ENCODE measurements at places on chromosomes 2 and 18.

- no peak for DNase-seq
These were observed 515.5 kb upstream of the MYT1L start for GRCh38 chr2:2846332-2847208.

- DNase-seq, result no peak
These were observed 3.2 kb upstream of the RAB17 start for GRCh38 chr2:237593596-237594320.

DNA sequence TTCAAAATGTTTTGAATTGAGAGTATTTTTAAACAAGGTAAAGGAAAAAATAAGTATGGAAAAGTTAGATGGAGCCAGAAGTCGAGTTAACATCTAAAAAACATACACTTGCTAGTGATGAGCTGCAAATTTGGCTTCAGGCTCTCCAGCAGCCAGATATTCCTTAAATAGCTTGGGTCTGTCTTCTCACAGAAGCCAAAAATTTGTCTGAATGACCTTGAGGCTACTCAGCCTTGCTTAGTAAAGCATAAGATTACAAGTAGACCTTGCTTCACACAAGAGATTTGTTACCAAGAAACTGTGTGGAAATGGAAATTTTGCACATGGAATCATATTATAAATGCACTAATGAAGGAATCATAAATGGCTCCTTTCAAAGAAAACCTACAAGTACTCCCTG is 40.8 kb upstream of the GRB14 start:
- no peak for DNase-seq

- peak; percentile 58 for DNase-seq
These were observed 77.0 kb upstream of the SERTAD2 start for GRCh38 chr2:64730551-64731262.

DNA sequence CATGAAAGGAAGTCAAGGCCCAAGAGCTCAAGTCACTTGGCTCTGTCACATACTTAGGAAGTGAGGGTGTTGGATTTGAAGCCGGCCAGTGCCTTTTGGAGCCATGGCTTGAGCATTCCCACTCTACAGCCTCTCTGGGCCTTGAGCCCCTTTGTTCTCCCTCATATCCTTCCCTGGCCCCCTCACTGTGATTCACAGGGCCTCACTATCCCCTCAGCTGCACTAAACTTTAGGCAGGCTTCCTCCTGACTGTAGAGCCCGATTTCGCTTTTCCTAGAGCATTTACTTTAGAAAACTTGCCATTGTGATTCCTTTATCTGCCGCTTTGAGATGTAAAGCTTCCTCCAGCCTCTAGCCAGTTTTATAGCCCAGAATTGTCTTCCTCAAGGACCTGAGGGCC is 107.6 kb downstream of the FBXO15 start:
- DNase-seq, result no peak

DNA sequence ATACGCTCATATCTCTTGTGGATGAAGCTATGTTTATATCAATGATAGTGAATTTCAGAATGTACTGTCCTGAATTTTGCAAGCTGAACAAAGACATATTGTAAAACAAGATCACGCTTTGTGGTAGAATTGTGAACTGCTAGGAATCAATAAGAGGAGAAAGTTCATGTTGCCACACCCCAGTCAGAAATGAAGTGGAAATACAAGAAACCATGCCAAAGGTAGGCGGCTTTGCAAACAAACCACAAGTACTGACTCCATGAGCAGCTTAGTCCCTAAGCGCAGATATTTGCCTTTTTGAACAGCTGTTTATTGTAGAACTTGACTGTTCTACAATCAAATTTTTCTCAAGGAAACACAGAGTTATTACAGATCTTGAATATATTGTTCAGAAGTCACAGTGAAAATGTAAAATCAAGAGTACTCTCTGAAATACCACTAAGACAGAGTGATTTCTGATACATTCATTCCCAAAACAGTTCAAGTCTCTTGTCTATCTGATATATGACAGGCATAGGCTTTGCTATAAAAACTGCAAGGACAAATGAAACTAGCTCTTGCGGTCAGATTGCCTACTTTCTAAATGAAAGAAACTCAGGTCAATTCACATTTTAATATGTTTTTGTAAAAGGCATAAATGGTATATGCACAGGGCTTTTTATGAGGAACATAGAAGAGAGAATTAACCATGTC is 120.9 kb upstream of the CDH19 start:
- no peak for DNase-seq

- no peak for DNase-seq
These were observed 228.7 kb upstream of the SLC8A1 start for GRCh38 chr2:40680547-40680946.
